ENCODE measurements at places on chromosomes 6 and 20.
A peak's percentile ranks its signal among the peaks of the same experiment; 100 is the strongest.

DNA sequence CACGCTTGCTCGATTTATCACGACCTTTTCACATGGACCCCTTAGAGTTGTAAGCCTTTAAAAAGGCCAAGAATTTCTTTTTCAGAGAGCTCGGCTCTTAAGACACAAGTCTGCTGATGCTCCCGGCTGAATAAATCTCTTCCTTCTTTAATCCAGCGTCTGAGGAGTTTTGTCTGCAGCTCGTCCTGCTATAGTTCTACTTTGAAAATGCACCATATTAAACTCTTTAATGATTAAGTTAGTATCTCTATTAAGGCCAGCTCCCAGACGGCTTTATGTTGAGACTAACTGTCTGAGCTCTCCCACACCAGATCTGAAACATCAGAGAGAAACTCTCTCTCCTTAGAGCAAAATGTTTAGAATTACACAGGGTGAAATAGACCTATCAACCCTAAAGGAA is 18.0 kb upstream of the GSTA3 start:
- DNase-seq: no peak

- peak; percentile 67 for DNase-seq
These were observed at the start of gene SYNDIG1 for GRCh38 chr20:24469116-24469893. SYNDIG1 (plus strand) TSS chr20:24469629; CDS start chr20:24543098, 73,469 bp downstream.

- no peak for DNase-seq
These were observed 1355.0 kb upstream of the MAP3K7 start for GRCh38 chr6:91941838-91942237.

DNA sequence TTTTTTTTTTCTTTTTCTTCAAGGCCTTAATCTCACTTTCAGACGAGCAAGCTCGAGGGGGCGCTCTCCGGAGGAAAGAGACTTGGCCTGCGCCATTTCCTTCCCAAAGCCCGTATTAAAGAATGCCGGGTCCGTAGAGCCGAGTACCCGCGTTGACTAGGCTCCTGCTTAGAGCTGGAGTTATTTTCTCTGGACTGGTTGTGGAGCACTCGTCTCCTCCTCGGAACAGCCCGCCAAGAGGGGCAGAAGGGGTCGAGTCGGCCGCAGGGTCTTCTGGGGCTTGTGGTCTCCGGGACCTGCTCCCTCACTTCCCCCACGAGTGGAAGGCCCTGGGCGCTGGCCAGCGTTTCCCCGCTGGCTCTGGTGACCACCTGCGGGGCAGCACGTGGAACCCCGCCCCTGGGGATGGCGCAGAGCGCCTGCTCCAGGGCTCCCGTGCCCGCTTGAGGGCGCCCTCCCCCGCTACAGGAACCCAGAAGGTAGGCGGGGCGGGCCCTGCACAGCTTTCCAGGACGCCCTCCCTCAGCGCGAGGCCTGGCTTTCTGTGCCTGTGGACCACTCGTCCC is 2.7 kb upstream of the MEI4 start:
- DNase-seq: peak; percentile 3

GRCh38 chr6:26230351-26230750 is 134.6 kb upstream of the BTN3A2 start:
- no peak for DNase-seq

GRCh38 chr20:17617212-17617867 is 47.5 kb downstream of the DSTN start:
- no peak for DNase-seq

- peak; percentile 51 for DNase-seq
These were observed 51.9 kb downstream of the GCLC start for GRCh38 chr6:53492860-53493634.

- DNase-seq: no peak
These were observed 25.2 kb upstream of the SGK1 start for GRCh38 chr6:134343066-134343465.

Measured in NCI-H446 treated with DMSO at 0.1 percent for 48 hours (cell line).